ENCODE measurements at places on chromosomes 5 and 9. TPM values are rescaled to one million over a fixed set of nuclear protein-coding genes. Genes with fewer than 3 reads are reported as not detected.

Gene GAPT
- not detected for total RNA-seq

Gene PCDHA9
- total RNA-seq = 0.16 TPM

Gene NREP
- 19.7 TPM for total RNA-seq

Gene FOXI1
- total RNA-seq = not detected

Gene FBXL7
- total RNA-seq = 3.3 TPM

Gene PANK3
- total RNA-seq = 18.4 TPM

Gene PRSS3
- 47.3 TPM for total RNA-seq

Gene CCL21
- not detected for total RNA-seq

Gene FRRS1L
- total RNA-seq = 0.16 TPM

Gene APBA1
- total RNA-seq = 5.7 TPM

Gene TAS2R1
- total RNA-seq = not detected

Gene SGCD
- total RNA-seq = 10.2 TPM

Gene IL12B
- under 0.01 TPM for total RNA-seq

Gene BSPRY
- not detected for total RNA-seq

Gene LHX6
- not detected for total RNA-seq

Gene NAIP
- total RNA-seq = 5.0 TPM

Gene KDM4C
- 31.1 TPM for total RNA-seq

Gene CORO2A
- total RNA-seq = under 0.01 TPM

Gene IL9
- not detected for total RNA-seq

Gene TICAM2
- 3.0 TPM for total RNA-seq

Gene LCN15
- total RNA-seq = not detected

Gene QRFP
- total RNA-seq = not detected

Gene KIF4B
- total RNA-seq = 0.09 TPM

Gene RBM22
- total RNA-seq = 12.5 TPM

Gene SPINK6
- not detected for total RNA-seq

Gene CACFD1
- total RNA-seq = 7.6 TPM

Gene AK1
- 45.9 TPM for total RNA-seq

Gene NSD1
- total RNA-seq = 28.2 TPM

Gene NR4A3
- total RNA-seq = 0.32 TPM

Gene SYNPO
- total RNA-seq = 2.0 TPM

Gene IL4
- not detected for total RNA-seq

Gene CNTNAP3
- total RNA-seq = 3.5 TPM

Gene ZDHHC11B
- 0.32 TPM for total RNA-seq

Gene SEMA4D
- total RNA-seq = 0.09 TPM

Gene LIX1
- not detected for total RNA-seq

Gene MYMK
- total RNA-seq = not detected

Gene SLC6A3
- total RNA-seq = not detected

Measured in bronchial smooth muscle cell (primary cell).